ENCODE measurements at places on chromosomes 3 and 15. TPM values are rescaled to one million over a fixed set of nuclear protein-coding genes. Genes with fewer than 3 reads are reported as not detected.
A peak's percentile ranks its signal among the peaks of the same experiment; 100 is the strongest.

The MYRIP gene
- total RNA-seq, result not detected

DNA sequence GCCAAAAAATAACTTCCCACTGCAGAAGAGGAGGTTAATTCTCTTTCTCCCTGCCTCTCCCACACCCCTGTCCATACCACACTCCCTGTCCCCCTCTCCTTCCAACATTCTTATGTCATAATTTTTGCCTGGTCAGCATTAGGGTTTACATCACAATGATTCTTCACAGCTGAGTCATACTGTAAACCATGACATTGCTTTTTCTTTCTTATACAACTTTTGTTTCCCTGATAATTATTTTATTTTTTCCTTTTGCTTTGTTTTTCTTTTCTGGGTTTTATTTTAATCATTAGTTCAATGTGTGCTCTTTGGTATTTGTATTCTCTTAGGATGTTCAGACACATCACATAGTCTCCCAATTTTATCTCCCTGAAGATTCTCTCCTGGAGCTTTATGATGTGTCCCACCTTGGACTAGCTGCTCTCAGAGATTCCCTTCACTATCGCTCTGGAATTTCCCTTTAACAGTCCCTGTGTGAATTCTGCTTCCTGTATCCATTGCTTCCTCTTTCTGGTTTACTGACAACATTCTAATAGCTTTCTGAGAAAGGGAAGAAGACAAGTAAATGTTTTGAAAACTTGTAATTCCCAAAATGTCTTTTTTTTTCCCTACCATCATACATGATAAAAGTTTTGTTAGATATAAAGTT lies 70.7 kb downstream of the SOX2 start:
- no peak for DNase-seq

GRCh38 chr3:69322158-69322509 lies 63.8 kb downstream of the FRMD4B start:
- no peak for DNase-seq

DNA sequence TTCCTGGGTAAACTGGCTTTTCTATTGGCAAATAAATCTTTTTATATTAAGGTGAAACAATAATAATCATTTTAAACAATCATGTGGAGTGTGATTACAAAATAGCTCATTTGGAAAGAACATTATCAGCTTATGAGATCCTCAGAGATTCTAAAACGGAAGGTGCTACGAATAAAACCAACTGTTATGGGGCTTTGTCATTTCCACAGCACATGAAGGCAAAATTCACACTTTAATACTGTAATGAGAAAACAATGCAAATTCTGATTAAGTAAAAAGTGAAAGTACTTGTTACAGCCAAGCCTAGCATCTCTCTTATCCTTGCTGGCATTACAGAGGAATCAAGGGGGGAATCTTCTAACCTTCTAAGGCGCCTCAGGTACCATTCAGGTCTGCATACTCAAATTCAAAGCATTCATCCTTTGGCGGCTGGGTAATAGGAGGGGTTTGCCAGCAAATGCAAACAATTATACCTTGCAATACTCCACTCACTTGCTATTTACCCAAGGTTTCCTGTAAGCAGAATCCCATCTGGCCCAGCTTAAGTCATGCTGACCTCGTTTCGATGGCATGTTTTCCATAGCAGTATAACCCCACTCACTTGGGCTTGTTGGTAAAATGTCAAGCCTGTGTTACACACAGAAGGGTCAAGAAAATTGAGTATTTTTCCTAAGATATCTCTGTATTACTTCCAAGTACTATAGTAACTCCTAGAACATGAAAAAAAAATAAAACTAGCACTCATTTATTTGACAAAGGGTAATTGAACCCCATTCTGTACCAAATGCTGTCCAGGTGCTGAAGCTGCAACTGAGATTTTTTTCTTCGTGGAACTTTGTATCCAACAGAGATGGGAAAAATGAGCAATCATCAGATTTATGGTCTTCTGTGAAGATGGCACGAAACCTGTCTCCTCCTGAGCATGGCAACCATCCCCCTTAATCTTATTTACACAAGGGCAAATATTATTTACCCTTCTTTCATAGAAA lies 183.7 kb upstream of the LMCD1 start:
- DNase-seq, result no peak

- peak; percentile 99 for DNase-seq
Measured at GRCh38 chr3:184811999-184812661, at the start of gene VPS8. Gene VPS8 (plus strand): TSS chr3:184812166. CDS start chr3:184824633, 12,467 bp downstream.

DNA sequence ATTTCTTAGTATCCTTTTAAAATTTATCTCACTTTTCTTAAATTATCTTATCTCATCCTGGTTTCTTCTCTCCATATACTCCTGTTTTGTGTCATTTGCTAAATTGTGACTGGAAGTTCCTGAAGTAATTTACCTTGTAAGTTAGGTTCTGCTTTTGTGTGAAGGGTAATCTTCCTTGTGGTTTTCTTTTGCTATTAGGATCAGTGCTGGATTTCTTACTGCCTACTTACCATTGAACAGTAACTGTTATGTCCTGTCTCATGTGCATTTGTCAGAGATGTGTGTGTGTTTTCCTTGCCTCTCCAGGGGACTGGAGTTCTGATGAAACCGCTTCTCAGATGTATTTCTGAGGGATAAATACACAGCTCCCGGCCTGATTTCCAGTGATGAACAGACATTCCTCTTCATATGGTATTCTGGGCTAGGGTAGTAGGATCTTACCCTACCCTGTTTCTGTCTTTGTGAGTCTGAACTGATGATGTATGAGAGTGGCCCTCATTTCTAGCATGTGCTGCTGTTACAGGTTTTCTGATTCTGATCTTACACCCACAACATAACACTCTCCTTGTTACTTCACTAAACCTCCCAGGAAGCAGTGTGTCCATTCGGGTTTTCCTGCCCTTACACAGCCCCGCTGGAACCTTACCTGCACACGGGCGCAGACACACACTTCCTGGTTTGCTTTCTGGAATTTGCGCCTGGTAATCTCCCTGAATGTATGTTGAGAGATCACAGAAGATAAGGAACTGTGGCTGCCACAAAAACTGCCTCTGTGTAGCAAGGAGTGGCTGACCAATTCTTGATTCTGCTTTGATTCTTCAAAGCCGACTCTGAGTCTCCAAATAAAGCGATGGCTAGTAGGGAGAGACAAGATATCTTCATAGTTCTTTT lies 14.7 kb downstream of the PAK2 start:
- DNase-seq, result no peak

All from activated CD4-positive, alpha-beta T cell treated with anti-CD3 and anti-CD28 coated beads, Interleukin-2, amount 10 ng/mL, durations not matched to agents 24 days and 14 days (primary cell).